ENCODE measurements at places on chromosomes 3 and 15.

- DNase-seq, result no peak
Measured at GRCh38 chr3:167736264-167736787, 805 bp downstream of the SERPINI1 start.

- peak; percentile 59 for DNase-seq
Measured at GRCh38 chr15:51621936-51622603, 501 bp downstream of the DMXL2 start.

DNA sequence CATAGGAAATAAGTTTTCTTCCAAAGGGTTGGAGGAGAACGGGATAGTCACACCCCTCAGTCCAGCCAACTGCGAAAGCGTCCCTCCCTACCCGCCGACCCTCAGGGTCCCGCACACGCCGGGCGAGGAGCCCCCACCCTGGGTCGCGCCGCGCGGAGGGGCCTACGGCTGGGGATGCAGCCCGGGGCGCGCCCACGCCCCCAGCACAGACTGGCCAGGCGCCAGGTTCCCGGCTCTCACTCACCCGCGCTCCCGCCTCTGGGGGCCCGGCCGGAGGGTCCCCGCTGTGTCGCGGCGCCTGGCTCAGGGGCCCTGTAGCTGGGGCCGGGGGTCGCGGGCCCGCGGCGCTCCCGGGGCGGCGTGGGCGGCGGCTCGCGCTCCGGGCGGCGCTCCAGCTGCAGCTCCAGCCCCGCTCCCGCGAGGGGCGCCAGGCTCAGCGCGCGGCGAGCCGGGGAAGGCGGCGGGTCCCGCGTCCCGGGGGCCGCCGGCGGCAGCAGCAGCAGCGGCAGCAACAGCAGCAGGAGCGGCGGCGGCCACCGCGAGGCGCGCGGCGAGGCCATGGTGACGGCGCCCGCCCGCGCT is 375 bp downstream of the HEG1 start:
- no peak for DNase-seq

DNA sequence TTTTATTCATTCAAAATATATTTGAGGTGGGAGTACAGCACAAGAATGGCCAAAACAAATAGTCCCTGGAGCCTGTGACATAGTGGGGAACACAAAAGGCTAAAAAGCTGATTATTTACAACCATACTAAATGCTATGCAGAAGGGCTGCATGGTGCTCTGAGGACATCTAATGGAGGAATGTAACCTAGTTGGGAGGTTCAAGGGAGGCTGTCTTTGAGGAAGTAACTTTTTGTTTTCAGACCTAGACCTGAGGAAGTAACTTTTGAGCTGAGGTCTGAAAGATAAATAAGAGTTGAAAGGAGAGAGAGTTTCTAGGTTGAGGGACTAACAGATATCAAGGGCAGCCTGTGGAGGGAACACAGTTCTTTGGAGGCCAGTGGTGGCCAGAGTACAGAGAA is 34.8 kb upstream of the RASA2 start:
- peak; percentile 75 for DNase-seq
